ENCODE measurements at places on chromosomes 4 and X.
A peak's percentile ranks its signal among the peaks of the same experiment; 100 is the strongest.

- DNase-seq: no peak
Observed at GRCh38 chr4:56630876-56631666, 50.0 kb downstream of the HOPX start.

- DNase-seq: no peak
Observed at GRCh38 chr4:187903106-187903505, 92.5 kb upstream of the ZFP42 start.

DNA sequence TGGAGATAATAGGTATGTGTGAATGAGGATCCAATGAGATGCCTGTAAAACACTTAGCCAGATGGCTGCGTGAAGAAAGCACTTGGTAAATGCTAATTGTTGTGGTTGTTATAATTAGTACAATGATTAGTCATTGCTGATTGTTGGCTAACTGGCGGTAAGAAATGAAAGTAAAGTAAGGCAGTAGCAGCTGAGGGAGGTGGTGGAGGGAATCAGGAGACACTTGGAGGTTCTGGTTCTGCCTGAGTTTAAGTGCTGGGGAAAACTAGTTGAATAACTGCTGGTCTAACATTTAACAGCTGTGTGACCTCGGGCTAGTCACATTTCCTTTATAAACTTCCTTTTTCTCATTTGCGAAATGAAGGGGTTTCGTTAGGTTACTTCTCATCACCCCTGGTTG is 30.9 kb downstream of the CD38 start:
- no peak for DNase-seq

DNA sequence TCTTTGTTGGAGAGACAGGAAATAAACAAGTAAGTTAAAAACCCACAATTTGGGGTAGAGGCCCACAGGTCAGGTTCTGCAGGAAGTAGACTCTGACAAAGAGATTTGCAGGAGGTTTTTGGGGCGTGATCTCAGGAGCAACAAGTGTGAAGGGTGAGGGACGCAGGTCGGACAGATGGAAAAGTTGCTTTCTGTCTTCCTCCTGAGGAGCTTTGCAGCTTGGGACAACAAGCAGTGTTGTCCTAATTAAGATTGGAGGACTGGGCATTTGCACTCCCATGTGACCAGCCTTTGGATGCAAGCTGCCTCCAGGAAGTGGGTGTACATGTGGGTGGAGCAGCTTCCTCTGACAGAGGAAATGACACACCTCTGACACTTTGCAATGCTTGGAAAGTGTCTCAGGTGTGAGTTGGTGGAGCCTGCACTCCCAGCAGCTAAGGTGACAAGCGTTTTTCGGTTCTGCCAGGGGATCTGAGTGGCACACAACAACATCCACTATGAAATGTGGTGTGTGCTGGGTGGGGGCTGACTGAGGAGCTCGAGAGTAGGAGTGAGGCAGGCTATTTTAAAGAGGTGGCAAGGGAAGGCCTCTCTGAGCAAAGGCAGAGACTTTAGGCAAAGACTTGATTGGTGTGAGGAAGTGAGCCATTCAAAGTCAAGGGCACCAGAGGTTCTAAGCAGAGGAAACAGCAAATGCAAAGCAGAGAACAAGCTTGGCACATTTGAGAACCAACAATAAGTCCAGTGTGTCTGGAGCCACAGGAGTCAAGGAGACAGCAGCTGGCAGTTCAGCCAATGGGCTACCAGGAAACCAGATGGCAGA is 339.8 kb upstream of the GATB start:
- DNase-seq: no peak

- no peak for DNase-seq
Observed at GRCh38 chr4:22063613-22064012, 115.0 kb upstream of the KCNIP4 start.

DNA sequence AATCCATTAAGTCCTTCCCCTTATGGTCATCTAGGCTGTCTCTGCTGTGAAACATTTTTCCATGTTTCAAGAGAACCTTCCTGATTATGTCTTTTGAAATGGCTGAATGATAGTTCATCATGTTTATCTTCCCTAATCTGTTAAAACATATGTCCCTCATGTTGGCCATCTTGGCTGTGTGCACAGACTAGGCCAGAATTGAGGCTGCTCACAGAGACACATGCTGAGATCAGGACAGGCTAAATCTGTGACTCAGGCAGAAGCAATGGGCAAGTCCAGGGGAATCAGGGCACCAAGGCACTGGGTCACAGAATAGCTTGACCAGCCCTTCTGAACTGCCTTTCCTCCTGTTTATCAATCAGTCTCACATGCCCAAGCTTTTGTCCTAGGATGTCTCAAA is 78.3 kb downstream of the FHDC1 start:
- DNase-seq: no peak

DNA sequence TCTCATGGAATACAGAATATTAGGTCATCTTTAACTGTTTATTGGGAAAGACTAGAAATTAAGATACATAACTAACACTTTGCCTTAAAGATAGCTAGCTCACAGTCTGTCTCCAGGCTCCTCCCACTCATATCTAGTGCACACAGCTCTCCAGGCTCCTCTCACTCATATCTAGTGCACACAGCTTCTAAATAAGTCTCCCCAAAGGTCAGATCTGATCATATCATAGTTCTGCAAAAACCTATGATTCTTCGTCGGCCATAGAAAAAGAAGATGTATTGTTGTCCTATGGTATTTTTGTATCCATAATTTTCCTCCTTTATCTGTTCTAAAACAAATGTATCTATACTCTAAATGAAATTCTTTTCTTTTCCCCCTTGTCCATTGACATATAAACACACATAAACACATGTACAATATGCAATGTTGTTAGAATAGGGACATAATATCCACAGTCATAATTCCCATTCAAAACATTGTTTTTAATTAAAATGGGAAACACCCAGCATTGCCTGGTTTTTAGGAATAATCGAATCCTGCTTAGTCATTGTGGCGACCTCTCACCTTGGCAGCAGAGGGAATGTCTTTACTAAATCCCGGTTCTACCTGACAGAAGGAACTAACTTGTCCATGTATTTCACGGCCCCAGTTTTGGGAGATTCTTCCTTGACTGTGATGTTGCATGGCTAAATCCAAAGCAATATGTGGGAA is 1282.0 kb downstream of the PCDH7 start:
- DNase-seq: no peak

DNA sequence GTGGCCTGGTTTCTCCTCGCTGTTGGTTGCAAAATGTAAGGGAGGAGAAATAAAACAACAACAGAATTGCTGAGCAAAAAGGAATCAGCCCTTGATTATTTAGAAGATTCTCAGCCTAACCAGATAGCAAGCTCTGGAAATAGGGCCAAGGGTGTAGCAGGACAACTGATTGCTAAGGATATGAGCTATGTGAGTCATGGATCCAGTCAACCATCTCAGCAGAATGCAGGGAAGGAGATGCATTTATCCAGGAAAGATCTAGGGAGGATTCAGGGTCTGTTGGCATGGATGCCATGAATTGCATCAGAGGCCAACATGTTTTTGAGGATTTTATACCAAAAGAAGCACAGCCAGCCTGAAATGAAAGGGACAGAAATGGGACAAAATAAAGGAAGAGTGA is 2.2 kb upstream of the XAGE3 start:
- no peak for DNase-seq

DNA sequence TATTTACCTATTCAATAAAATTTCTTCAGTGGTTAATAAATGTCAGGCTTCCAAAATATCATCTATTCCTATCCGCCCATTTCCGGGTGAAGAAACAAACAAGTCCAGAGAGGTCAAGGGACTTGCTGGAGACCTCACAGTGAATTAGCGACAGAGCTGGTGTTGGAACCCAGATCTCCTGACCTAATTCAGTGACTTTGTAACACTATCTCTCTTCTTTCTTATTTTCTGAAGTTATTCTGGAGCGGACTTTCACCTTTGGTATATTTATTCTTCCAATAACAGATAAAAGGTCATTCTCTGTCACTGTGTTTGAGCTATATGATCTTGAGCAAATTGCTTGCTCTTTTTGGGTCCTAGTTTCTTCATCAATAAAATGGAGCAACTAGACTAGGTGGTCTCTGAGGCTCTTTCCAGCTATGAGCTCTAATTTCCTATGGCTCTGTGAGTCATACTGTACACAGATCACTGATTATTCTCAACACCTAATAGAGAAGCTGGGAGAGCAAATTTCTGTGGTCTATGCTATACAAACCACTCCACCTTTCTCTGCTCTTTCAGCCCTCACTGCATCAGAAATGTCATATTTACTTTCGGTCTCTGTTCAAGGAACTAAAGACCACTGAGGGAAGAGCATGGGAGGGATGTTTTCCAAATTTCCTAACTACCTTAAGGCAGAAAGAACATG is 113.2 kb upstream of the IGSF1 start:
- no peak for DNase-seq

DNA sequence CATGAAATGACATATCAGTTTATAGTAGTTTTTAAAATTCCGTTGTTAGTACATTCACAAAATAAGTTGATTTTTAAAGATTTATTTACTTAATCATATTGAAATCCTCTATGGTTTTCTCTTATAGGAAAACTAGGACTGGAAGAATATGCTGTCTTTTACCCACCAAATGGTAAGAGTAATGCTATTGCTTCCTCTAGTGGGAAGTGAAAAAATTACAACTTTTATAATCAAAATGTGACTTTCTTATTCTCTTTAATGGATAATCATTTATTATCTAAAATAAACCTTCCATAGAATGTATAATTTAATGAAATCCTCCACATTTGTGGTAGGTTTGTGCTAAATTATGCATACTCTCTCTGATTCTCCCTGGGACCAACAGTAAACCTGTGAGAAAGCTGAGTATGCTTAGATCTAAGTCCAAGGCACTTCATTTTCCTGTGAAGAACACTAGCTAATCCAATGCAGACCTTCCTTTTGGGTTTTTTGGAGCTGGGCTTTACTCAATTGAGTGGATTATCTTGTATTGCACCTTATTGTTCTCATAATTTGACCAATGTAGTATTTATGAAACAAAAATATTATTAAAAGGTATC is 136.2 kb downstream of the TBC1D19 start:
- DNase-seq: no peak

DNA sequence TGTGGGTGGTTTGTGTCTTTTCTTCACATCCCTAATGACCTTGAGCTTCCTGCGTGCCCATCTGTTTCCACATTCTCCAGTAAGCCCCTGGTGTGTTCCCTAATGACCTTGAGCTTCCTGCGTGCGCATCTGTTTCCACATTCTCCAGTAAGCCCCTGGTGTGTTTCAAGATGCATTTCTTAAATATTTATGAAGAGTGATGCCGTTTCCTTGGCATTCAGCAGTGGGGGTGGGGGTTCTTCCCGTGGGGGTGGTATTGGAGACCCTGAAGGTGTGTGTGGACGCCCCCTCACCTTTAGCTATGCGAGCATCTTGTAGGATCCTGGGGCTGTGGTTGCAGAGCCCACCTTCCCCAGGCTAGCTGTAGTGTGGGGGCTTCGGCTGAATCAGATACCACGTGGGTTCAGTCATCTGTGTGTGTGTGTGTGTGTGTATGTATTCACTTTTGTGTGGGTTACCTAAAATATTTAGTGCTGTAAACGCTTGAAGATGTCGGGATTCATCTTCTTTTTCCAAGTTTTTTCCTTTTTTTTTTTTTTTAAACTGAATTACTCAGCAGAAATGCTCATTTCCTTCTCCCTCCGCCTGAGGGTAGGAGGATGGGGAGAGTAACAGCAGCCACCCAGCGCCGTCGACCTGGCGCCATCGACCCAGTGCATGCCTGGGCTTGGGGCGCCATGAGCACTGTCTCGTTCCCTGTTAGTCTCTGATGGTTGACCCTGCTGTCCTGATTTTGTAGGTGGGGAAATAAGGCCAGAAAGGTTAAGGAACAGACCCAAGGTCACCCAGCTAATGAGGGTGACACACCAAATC is 9.9 kb downstream of the NSG1 start:
- no peak for DNase-seq

GRCh38 chrX:68989865-68990606 is 161.2 kb downstream of the EFNB1 start:
- DNase-seq: no peak

GRCh38 chr4:188619456-188620149 is 480.4 kb downstream of the TRIML1 start:
- no peak for DNase-seq

GRCh38 chr4:138256608-138257007 is 14.5 kb upstream of the SLC7A11 start:
- DNase-seq: no peak

DNA sequence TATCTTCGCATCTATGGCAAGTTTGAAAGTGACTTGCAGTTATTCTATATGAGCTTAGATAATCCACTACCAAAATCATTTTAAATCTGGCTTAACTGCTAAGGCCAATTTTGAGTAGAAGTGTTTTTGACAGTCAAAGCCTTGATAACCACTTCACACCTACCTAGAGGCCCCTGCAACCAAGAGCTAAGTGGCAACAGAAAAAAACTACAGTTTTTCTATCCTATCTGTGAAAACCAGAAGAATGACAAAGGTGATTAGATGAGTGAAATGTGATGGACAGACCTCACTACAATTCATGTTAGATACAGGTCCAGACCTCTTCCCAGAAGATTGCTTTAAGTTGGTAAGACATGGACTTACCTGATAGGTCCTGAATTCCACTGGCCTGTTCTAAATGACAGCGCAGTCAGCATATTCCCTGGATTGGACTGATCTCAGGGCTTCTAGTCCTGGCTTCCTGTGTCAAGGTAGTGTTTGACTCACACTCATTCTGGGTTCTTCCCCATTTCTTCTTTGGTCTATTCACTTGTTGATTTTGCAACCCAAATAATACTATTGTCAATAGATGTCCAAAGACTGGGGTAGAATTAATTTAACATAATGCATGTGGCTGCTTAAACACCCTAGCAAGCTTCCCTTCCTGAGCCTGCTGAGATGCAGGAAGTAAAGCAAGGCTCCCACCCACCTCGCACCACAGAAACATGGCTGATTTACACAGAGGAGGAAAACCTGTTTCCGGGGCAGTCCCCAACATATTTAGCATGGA is 65.1 kb downstream of the PPP3CA start:
- DNase-seq: no peak

- no peak for DNase-seq
Observed at GRCh38 chr4:169925678-169926077, 100.5 kb downstream of the MFAP3L start.

GRCh38 chrX:125681507-125681906 is 361.8 kb downstream of the TEX13C start:
- no peak for DNase-seq

- DNase-seq: no peak
Observed at GRCh38 chr4:20195071-20195885, 56.4 kb upstream of the SLIT2 start.

GRCh38 chr4:170231377-170231776 is 141.6 kb upstream of the AADAT start:
- DNase-seq: no peak

DNA sequence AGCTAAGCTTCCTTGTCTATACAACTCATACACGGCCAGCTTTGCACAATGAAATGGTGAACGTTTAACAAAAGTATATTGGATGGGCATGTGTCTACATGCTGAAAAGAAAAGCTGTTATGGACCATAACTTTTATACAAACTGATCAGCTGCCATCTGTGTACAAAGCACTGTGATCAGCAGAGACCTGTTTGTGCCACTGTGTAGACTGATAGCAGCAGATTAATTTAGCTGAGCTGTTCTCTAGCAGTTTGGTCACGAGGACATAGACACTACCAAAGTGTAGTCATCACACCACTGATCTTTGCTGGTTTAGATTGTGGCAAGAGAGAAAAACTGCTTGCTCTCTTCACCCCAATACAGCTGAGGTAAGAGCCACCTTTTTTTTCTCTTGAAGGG is 124.5 kb downstream of the RAPGEF2 start:
- no peak for DNase-seq

GRCh38 chr4:38382520-38382919 is 281.5 kb upstream of the KLF3 start:
- DNase-seq: peak; percentile 69

- DNase-seq: no peak
Observed at GRCh38 chr4:159980826-159981468, 878.1 kb downstream of the RAPGEF2 start.

All from NCI-H1417 treated with DMSO at 0.1 percent for 48 hours (cell line).